ENCODE measurements at places on chromosomes 7 and 10. TPM values are rescaled to one million over a fixed set of nuclear protein-coding genes. Genes with fewer than 3 reads are reported as not detected.
A peak's percentile ranks its signal among the peaks of the same experiment; 100 is the strongest.

- no peaks in the 10 kb centered on the region for H3K27me3 ChIP-seq
- peaks cover 6% of the 10 kb centered on the region for H3K4me1 ChIP-seq
- H3K4me3 ChIP-seq, result no peak overlapping the region
- H3K36me3 ChIP-seq, result no peaks in the 10 kb centered on the region
- DNase-seq, result no peak
- H3K27ac ChIP-seq, result no peak overlapping the region
These were observed 33.1 kb downstream of the PIP4K2A start for GRCh38 chr10:22681301-22681700.

DNA sequence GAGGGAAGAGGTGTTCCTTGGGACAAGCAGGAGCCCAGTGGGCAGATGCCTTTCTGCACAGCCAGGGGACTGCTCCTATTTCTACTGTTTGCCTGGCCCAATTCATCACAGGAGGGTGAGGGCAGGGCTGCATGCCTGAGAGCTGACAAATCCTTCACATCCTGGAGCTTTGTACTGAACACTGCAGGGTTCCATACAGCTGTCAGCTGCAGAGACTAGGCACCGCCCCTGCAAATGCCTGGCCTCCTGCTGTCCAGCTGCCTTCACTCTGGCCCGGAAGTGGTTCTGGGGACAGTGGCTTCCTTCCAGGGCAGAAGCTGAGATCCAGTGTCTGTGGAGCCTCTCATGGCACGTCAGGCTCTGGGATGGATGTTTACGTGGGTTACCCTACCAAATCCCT lies 470.7 kb downstream of the DNAJB6 start:
- DNase-seq, result no peak
- no peaks in the 10 kb centered on the region for H3K27me3 ChIP-seq
- H3K27ac ChIP-seq, result no peak overlapping the region
- no peaks in the 10 kb centered on the region for H3K4me1 ChIP-seq

GRCh38 chr10:73865107-73865458 lies 9.3 kb downstream of the CAMK2G start:
- no peak overlapping the region for H3K27ac ChIP-seq
- no peak for DNase-seq
- no peaks in the 10 kb centered on the region for H3K27me3 ChIP-seq
- no peaks in the 10 kb centered on the region for H3K4me1 ChIP-seq
- H3K4me3 ChIP-seq, result no peak overlapping the region

DNA sequence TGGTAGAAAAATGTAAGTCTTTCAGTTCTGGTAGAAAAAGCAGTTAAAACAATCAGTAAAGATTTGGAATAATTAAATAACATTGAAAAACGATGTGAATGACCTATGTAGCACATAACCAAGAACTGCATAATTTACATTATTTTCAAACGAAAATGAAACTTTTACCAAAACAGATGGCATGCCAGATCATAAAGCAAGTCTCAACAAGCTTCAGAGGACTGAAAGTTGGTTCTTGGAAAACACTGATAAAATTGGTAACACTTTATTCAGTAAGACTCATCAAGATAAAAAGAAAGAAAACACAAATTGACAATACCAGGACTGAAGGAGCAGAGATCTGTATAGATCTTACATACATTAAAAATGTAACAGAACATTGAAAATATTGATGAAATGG lies 92.8 kb downstream of the VIPR2 start:
- DNase-seq, result no peak
- H3K4me1 ChIP-seq, result no peaks in the 10 kb centered on the region
- no peaks in the 10 kb centered on the region for H3K36me3 ChIP-seq
- H3K27me3 ChIP-seq, result no peaks in the 10 kb centered on the region
- H3K4me3 ChIP-seq, result no peak overlapping the region
- no peak overlapping the region for H3K27ac ChIP-seq

DNA sequence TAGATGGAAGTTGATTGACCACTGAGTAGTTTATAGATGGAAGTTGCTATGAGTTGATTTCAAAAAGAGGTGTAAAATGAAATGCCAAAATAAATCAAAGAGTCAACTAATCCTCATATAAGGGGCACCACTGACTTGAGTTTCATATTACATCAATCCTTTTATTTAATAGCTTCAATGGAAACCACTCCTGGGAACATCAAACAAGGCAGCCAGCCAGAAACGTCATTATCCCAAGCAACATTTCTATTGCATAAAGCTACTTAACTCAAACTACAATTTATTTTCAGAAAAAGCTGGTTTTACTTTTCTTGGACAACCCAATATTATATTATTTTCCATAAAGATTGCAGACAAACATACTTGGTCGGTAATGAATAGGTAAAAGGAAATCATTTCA lies 162.1 kb downstream of the TSPAN12 start:
- H3K36me3 ChIP-seq, result no peaks in the 10 kb centered on the region
- no peak for DNase-seq
- H3K27me3 ChIP-seq, result no peaks in the 10 kb centered on the region
- no peak overlapping the region for H3K27ac ChIP-seq

DNA sequence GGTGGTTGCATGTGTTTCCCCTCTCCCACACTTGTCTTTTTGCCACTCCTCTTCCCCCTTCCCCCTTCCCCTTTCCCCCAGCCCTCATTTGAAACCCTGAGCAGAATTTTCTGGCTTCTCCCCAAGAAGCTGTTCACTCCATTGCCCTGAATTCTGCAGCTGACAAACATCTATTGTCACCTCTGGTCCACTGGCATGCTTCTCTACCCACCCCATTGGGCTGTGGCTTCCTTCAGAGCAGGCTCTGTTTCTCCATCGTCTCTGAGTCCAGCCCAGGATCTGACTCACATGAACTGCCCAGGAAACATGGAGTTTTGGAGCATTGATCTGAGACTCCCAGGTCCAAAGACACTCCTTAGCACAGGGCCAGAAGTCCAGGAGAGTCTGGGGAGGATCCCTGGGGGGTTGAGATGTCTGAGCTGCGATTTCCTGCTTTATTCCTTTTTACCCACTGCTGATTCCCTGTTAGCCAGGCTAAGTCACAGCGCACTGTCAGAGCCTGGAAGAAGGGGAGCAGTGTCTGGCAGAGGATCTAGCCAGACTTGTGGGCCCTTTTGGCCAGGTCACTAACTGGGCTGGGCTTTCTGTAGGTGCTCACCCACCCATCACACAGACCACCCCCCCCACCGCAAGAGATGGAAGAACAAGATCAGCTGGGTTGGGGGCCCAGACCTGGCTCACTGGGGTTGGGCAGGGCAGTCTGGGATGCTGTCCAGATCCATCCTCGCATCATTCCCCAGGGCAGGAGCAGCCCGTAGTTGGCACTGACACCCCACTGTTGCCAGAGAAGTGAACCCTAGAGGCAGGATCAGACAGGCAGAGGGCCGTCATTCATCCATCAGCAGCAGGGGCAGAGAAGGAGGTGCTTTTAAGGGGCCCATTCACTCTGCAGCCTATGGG lies 3.5 kb downstream of the CHAT start:
- H3K4me1 ChIP-seq, result no peaks in the 10 kb centered on the region
- H3K36me3 ChIP-seq, result no peaks in the 10 kb centered on the region
- peaks cover 2% of the 10 kb centered on the region for H3K27me3 ChIP-seq
- no peak overlapping the region for H3K27ac ChIP-seq
- H3K4me3 ChIP-seq, result no peak overlapping the region

DNA sequence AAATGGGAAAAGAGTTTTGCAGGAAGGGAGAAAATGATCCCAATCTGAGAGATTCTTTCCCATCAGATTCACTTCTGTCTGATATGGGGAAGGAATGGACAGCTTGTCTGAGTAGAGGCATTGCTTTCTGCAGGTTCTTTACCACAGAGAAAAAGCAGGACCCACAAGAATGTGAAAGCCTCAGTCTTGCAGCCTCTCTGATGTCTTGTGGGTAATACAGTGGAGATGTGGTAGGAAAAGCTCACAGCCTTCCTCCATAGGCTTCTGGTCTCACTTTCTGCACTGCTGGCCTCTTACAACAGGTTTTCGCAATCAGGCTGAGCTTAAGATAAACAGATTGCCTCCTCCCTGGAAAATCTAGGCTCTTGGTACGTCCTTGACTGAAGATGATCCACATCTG lies 551 bp downstream of the IFIT1 start:
- peaks cover 5% of the 10 kb centered on the region for H3K4me1 ChIP-seq
- DNase-seq, result peak; percentile 31
- H3K4me3 ChIP-seq, result peak overlapping the region; percentile 66
- no peak overlapping the region for H3K27ac ChIP-seq
- no peaks in the 10 kb centered on the region for H3K36me3 ChIP-seq
- H3K27me3 ChIP-seq, result no peaks in the 10 kb centered on the region

DNA sequence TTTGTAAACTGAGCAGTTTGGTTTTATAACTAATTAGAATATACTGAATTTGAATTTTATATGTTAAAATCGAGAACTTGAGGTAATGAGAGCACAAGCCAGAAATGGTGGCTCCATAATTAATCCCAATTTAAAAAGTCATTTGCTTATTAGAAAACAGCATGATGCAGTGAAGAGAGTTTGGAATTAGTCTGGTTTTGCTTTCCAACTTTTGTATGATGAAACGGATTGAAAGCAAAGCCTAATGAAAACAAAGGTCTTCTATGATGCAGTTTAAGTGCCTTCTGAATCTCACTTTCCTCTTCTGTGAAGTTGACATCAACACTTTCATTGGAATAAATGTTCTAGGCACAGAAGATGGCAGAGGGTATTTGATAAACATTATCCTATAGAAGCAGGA lies 89.4 kb downstream of the SORCS1 start:
- H3K4me1 ChIP-seq, result no peaks in the 10 kb centered on the region
- H3K27me3 ChIP-seq, result no peaks in the 10 kb centered on the region
- no peaks in the 10 kb centered on the region for H3K36me3 ChIP-seq

DNA sequence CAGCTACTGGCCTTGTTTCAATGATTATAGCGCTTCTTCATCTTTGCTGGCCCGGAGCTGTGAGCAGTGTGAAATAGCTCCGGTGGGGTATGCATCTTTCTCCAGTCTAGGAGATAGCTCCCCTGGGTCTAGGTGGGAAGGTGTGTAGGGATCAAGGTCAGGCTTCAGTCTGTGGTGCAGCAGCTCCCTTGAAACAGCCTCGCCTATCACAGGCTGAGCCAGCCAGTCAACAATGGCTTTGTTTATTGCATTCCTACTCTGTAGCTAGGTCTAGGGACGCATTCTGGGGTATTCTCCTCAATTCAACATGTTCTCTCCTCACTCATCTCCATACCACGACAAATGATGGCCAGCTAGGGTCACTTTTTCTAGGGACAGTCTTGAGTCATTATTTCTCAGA lies 646.8 kb upstream of the IGFBP3 start:
- H3K4me1 ChIP-seq, result no peaks in the 10 kb centered on the region
- H3K27ac ChIP-seq, result no peak overlapping the region
- no peak overlapping the region for H3K4me3 ChIP-seq

- H3K27me3 ChIP-seq, result no peaks in the 10 kb centered on the region
- H3K27ac ChIP-seq, result no peak overlapping the region
- H3K4me3 ChIP-seq, result no peak overlapping the region
- DNase-seq, result no peak
- no peaks in the 10 kb centered on the region for H3K36me3 ChIP-seq
- H3K4me1 ChIP-seq, result no peaks in the 10 kb centered on the region
These were observed 115.9 kb downstream of the DLG5 start for GRCh38 chr10:77810446-77811335.

DNA sequence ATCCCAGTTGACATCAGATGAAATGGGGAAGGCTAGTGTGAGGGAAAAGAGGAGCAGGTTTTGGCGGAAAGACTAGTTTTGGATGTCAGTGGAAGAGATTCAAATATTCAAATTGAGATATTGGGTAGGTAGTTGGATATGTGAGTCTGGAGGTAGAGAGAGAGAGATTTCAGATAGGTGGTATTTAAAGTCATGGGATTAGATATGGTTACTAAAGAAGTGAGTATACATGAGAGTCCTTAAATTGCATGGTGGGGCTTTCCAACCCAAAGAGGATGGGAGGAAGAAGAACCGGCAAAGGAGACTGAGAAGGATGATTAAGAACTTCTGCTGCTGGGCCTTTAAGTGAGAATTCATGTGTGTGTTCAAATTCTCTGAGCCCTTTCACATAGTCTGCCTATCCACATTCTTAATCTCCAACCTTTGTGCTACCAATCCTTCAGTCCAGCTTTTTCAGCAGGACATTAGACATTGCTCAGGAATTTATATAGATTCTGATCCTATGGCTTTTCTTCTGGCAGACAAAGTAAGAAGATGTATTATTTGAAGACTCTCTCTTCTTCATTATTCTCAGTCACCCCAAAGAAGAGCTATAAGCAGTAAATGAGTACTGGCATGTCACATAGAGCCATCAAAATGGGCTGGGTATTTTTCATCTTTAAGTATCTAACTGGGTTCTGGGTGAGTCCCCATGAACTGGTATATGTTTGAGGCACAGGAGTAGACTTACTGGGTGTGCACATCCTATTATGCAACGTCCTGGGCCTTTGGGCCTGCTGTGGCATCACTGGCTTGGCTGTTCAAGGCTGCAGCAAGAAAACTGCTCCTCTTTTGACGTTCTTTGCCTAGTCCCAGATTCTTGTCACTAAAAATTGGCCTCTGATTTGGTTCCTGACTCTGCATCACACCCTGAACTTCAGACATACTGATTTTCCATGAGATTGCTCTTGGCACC lies 33.6 kb downstream of the ST7 start:
- H3K4me3 ChIP-seq, result no peak overlapping the region
- H3K36me3 ChIP-seq, result no peaks in the 10 kb centered on the region
- no peaks in the 10 kb centered on the region for H3K27me3 ChIP-seq
- no peaks in the 10 kb centered on the region for H3K4me1 ChIP-seq

The CCDC3 gene
- 74.7 TPM for polyA plus RNA-seq

The MNX1 gene
- not detected for polyA plus RNA-seq

The TMEM176B gene
- polyA plus RNA-seq, result 131 TPM

The TECTB gene
- not detected for polyA plus RNA-seq

The HOXA7 gene
- 4.1 TPM for polyA plus RNA-seq

The OR2A1 gene
- 0.27 TPM for polyA plus RNA-seq

The GIMAP6 gene
- polyA plus RNA-seq, result 16.5 TPM

The SH2D4B gene
- polyA plus RNA-seq, result 0.10 TPM

The GHITM gene
- 190 TPM for polyA plus RNA-seq

The ITGA8 gene
- polyA plus RNA-seq, result 3.5 TPM

The PLAC9 gene
- 6.3 TPM for polyA plus RNA-seq

Measured in ovary (tissue), 10 donors.